ENCODE measurements at places on chromosomes 7 and 10.

DNA sequence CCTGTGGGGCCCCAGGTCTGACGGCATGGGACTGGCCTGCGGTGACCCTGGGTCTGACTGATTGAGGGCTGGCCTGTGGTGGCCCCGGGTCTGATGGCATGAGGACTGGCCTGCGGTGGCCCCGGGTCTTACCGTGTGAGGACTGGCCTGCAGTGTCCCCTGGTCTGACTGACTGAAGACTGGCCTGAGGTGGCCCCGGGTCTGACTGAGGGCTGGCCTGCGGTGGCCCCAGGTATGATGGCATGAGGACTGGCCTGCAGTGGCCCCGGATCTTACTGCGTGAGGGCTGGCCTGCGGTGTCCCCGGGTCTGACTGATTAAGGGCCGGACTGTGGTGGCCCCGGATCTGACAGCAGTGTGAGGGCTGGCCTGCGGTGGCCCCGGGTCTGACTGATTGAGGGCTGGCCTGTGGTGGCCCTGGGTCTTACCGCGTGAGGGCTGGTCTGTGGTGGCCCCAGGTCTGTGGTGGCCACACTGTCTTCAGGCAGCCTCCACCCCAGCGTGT lies 10.9 kb downstream of the JAKMIP3 start:
- no peak for DNase-seq

DNA sequence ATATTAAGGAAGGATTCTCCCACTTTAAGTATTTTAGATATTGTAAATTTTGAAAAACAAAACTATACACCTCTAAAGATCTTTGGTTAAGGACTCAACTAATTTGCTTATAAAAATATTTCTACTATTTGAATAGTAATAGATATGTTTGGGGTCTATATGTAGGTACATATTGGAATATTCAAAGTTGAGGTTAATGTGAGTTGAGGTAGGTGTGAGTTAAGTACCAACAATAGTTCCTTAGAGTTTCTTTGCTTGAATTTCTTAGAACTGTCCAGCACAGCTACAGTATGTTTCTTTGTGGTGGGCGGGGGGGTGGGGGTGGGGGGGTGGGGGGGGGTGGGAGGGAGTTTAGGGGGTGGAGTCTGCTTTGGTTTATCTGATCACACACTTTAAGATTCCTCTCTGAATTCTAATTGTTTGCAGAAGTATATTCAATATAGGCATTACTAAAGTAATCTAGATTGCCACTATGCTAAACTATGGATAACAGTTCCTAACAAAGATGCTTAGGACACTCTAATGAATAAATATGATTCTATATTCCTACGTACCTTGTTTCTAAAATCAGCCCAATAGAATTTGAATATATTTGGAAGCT lies 2.1 kb downstream of the GRM3 start:
- DNase-seq: no peak

DNA sequence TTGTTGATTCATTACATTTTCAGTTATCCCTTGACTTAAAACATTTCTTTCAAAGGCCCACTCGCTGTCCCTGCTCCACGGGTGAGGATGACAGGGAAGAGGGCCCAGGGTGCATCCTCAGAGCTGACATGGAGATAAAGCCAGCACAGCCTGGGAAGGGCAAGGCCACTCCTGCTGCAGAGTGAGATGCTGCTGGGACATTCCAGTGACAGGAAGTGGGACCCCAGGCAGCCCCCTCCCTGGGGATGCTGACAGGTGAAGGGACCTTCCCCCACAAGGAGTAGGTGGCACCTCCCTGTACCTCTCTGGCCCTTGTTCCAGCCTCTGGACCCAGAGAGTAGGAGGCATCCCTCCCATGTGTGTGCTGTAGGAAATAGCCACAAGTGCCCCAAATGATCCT lies 97.8 kb upstream of the DDC start:
- no peak for DNase-seq

DNA sequence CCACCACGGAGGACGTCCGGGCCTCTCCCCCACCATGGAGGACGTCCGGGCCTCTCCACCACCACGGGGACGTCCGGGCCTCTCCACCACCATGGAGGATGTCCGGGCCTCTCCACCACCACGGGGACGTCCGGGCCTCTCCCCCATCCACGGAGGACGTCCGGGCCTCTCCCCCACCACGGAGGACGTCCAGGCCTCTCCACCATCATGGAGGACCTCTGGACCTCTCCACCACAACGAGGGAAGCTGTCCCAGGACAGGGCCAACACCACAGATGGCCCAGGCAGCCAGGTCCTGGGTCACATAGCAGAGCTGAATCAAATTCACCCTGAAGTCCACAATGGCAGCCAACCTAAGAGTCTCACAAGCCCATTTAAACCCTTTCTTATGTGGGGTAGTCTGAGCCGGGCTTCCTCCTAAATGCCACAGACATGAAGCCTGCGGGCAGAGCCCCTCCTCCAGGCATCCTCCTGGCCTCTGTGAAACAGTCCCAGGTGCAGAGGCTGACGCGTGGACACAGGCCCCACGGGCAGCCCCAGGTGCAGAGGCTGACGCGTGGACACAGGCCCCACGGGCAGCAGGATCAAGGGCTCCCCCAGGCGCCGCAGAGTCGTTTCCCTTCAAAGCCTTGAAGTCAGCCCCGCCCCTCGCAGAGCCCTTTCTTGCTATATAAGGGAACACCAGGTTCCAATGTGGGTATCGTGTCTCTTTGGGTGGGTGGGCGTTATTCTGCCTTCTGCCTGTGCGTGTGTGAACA lies 47.0 kb downstream of the FOXL3 start:
- no peak for DNase-seq

GRCh38 chr7:8070451-8071180 lies 102.0 kb downstream of the GLCCI1 start:
- no peak for DNase-seq

GRCh38 chr10:15027741-15028140 lies 16.0 kb upstream of the OLAH start:
- no peak for DNase-seq

GRCh38 chr7:133001727-133002126 lies 80.2 kb downstream of the CHCHD3 start:
- no peak for DNase-seq

All from cortex of kidney (tissue), 1 donor.